ENCODE measurements at places on chromosomes 3 and 15.
A peak's percentile ranks its signal among the peaks of the same experiment; 100 is the strongest.

- no peak for DNase-seq
Measured at GRCh38 chr15:96035091-96035490, 295.4 kb upstream of the NR2F2 start.

DNA sequence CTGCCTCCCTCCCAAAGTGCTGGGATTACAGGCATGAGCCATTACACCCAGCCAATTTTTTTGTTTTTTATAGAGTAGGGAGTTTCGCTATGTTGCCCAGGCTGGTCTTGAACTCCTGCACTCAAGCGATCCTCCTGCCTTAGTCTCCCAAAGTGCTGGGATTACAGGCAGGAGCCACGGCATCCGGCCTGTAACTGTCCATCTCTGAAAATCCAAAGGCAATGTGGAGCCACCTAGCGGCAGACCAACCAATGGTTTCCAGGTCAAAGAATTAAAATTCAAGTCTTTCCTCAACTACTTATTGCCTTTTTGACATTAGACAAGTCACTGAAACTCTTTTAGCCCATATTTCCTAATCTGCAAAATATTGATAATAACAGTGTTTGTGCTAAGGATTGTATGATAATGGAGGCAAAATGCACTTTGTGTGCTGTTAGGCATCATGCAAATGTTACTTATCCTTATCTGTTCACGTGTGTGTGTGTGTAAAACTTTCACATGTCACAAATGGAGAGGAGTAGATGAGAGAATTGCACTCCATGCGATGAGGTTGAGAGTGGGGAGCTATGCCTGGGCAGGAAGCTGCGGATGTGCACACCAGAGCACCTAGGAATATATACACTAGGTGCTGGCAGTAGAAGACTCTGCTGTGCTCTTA is 48.7 kb downstream of the COL8A1 start:
- DNase-seq, result peak; percentile 62

DNA sequence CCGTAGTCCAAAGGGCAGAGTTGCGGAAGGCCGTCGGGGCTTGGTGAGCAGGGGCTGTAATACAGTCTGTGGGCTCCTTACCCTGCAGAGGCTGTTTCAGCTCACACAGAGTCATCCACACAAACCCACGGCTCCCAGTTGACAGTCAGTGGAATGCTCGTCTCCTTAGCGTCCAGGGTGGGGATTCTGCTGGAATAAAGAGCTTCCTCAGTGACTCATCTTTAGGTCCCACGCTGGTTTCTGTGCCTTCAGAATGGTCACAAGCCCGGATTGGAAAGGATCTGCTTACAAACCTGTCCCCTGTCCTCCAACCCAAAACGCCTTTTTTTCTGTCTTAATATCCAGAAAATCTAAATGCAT is 201.3 kb upstream of the TPM1 start:
- no peak for DNase-seq

GRCh38 chr3:40262331-40262730 is 47.2 kb upstream of the EIF1B start:
- DNase-seq, result no peak

DNA sequence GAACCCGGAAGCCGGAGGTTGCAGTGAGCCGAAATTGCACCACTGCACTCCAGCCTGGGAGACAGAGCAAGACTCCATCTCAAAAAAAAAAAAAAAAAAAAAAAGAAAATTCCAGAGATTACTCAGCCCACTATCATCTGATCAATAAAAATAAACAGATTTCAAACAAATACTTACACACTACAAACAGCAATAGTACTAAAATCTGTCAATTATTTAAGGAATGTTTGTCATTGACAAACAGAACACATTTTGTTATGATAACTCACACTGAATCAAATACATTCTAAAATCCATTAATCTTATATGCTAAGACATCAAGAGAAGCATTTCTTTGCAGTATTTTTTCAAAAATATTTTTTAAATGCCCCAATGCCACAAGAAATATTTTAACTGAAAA is 7.6 kb downstream of the MYO9A start:
- DNase-seq, result no peak

GRCh38 chr15:77625376-77625775 is 7.3 kb downstream of the LINGO1 start:
- DNase-seq, result no peak

DNA sequence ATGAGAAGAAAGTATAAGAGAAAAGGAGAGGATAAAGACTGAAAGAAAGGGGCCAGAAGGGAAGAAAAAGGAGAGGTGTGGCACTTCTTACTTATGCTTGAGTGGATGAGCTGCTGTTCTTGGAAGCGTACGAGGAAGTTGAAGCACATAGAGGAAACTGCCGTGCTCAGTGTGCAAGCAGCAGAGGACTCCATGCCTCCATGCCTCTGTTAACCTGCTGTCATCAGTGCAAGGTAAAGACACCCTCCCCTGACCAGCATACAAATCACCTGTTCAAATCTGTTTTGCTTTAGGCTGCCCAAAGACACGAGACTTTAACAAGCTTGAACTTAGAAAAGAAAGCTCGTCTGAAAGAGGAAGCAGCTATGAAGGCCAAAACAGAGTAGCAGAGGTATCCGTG is 6.4 kb downstream of the WDR5B start:
- peak; percentile 56 for DNase-seq

- DNase-seq, result peak; percentile 23
Measured at GRCh38 chr3:18111796-18112232, 313.3 kb downstream of the SATB1 start.

- peak; percentile 22 for DNase-seq
Measured at GRCh38 chr3:157347577-157348303, 88.9 kb upstream of the PTX3 start.
